Adrenal gland (tissue), 19 donors: ENCODE measurements at places on chromosomes 4 and X. TPM values are rescaled to one million over a fixed set of nuclear protein-coding genes. Genes with fewer than 3 reads are reported as not detected.
A peak's percentile ranks its signal among the peaks of the same experiment; 100 is the strongest.

GRCh38 chr4:7861440-7861881 lies 78.2 kb downstream of the AFAP1 start:
- DNase-seq: no peak
- H3K27me3 ChIP-seq: no peaks in the 10 kb centered on the region
- H3K27ac ChIP-seq: no peak overlapping the region

GRCh38 chrX:154540897-154541535 lies 5.6 kb downstream of the G6PD start:
- H3K36me3 ChIP-seq: no peaks in the 10 kb centered on the region
- H3K27ac ChIP-seq: peak overlapping the region; percentile 89
- no peaks in the 10 kb centered on the region for H3K27me3 ChIP-seq
- no peak overlapping the region for H3K4me3 ChIP-seq
- peaks cover 24% of the 10 kb centered on the region for H3K4me1 ChIP-seq
- peak; percentile 59 for DNase-seq

Gene SPATA18
- total RNA-seq: 8.5 TPM

DNA sequence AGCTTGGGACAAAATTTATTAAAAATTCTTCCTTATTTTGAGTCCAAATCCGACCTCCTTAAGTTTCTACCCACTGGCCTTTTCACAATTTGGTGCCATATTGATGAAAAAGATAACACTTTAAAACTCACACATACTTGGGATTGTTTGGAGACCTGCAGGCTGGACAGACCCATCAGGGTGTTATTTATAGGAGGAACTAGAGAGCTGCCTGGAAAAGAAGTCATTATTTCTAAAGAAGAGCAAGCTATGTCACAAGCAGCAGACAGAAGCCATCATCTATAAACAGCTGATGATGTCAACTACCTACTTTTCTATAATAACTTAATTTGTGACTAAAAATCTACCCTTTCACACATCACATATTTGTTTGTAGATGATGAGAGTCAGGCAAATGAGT lies 56.2 kb downstream of the COX18 start:
- no peak for DNase-seq
- no peak overlapping the region for H3K4me3 ChIP-seq
- no peak overlapping the region for H3K27ac ChIP-seq
- no peaks in the 10 kb centered on the region for H3K4me1 ChIP-seq
- no peaks in the 10 kb centered on the region for H3K27me3 ChIP-seq

GRCh38 chr4:8820178-8821102 lies 51.2 kb downstream of the HMX1 start:
- no peak for DNase-seq
- no peak overlapping the region for H3K4me3 ChIP-seq
- no peaks in the 10 kb centered on the region for H3K27me3 ChIP-seq
- no peaks in the 10 kb centered on the region for H3K36me3 ChIP-seq

Gene CLDN2
- 1.7 TPM for total RNA-seq

- DNase-seq: no peak
- no peaks in the 10 kb centered on the region for H3K27me3 ChIP-seq
- no peak overlapping the region for H3K4me3 ChIP-seq
- H3K36me3 ChIP-seq: no peaks in the 10 kb centered on the region
Observed at GRCh38 chrX:102846544-102847236, 90.4 kb upstream of the RAB40AL start.

Gene RAB33A
- total RNA-seq: 0.86 TPM

Gene DUSP9
- total RNA-seq: not detected

DNA sequence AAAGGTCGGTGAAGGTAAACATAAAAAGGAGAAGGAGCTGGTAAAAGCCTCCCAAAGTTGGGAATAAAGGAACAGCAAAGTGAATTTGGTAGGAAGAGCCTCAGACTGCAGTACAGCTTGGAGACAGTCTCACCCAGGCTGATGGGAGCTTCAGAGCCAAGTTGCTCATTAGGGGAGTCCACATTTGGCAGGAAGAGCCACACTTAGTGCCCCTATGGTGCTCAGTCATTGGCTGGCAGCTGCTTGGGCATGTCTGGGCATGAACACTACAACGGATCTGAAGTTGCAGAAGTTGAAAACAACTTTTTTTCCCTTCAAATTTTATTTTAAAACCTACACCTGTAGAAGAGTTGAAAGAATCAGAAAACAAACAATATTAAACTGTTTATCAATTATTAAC lies 2497.3 kb downstream of the ARAP2 start:
- no peaks in the 10 kb centered on the region for H3K36me3 ChIP-seq
- no peak for DNase-seq
- no peak overlapping the region for H3K4me3 ChIP-seq

Gene ZAR1
- not detected for total RNA-seq

GRCh38 chr4:80237992-80238391 lies 28.5 kb upstream of the FGF5 start:
- no peaks in the 10 kb centered on the region for H3K4me1 ChIP-seq
- H3K4me3 ChIP-seq: no peak overlapping the region
- DNase-seq: no peak
- peaks cover 16% of the 10 kb centered on the region for H3K27me3 ChIP-seq
- no peak overlapping the region for H3K27ac ChIP-seq

Gene CLGN
- total RNA-seq: 0.31 TPM

GRCh38 chr4:102036016-102036415 lies 245.5 kb downstream of the BANK1 start:
- DNase-seq: no peak
- no peak overlapping the region for H3K27ac ChIP-seq
- peaks cover 7% of the 10 kb centered on the region for H3K4me1 ChIP-seq
- H3K4me3 ChIP-seq: no peak overlapping the region

DNA sequence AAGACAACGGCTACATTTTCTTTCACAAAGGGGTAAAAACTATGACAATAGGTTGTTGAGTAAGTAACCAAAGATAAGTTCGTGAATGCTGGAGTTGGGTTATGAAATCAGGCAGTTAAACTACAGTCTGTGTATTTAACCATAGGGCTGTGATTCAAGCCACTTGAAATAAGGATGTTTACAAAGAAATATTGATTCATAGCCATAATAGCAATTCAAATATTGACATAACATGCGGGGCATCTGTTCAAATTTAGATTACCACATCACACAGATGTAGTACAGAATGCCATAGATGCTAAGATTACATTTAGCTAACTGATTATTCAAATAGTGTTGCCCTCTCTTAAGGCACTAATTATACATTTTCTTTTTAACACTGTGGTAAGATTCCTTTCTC lies 364.1 kb downstream of the FSTL5 start:
- no peak for DNase-seq
- H3K4me3 ChIP-seq: no peak overlapping the region
- no peak overlapping the region for H3K27ac ChIP-seq
- no peaks in the 10 kb centered on the region for H3K27me3 ChIP-seq
- no peaks in the 10 kb centered on the region for H3K36me3 ChIP-seq
- H3K4me1 ChIP-seq: no peaks in the 10 kb centered on the region

Gene NCAPG
- 0.95 TPM for total RNA-seq

DNA sequence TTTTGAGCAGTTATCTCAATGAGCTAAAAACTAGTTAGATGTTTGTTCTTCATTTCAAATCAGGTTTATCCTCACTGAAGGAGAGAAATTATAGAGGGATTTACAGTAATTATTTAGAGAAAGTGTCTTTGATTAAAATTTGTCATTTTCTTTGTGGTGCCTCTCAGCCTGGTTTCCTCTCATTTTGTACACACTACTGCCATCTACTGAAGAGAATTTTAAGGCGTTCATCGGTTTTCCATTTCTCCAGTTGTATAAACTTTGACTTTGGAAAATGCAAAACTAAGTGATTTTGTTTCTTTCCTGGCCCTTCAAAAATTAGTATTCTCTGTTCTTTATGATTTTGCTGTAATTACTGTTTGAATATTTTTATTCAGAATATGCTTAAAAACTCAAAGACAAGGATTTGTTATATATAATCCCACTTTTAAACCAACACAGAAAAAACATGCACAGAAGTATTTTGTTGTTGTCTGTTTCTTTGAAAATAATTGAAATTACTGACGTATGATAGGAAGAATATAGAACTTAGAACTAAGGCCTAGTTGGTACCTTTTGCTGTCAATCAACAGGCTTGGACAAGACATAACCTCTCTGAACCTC lies 34.4 kb upstream of the ANXA3 start:
- no peak overlapping the region for H3K4me3 ChIP-seq
- H3K27ac ChIP-seq: no peak overlapping the region
- no peaks in the 10 kb centered on the region for H3K36me3 ChIP-seq
- H3K4me1 ChIP-seq: no peaks in the 10 kb centered on the region
- DNase-seq: no peak

Gene SSX4B
- not detected for total RNA-seq

DNA sequence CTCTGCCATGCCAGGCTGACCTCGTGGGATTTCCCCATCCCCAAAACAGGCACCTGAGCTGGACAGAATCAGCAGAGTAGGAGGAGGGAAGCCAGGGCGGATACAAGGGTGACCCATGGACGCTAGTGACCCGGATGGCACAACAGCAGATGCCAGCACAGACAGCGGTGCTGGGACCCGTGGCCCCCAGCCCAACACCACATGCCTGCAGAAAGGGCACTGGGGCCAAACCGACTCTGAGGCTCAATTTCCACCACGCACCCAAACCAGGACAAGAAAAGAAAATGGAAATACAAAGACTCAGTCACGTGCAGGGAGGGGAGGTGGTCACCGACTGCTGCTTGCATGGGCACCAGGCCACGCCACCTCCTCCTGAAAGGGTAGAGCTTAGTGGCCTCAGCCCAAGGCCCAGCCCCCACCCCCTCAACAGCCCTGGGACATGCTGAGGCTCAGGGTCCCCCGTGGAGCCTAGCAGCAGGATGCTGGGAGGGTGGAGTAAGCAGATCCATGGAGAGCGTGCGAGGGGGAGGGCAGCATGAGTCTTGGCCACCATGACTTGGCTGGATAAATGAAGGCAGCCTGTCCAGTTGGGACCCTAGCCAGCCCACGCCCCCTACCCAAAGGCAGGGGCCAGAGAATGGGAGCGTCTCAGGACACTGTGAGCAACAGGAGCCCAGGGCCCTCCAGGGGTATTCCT lies 47.7 kb downstream of the C4orf50 start:
- H3K4me1 ChIP-seq: no peaks in the 10 kb centered on the region
- peaks cover 6% of the 10 kb centered on the region for H3K27me3 ChIP-seq
- no peak overlapping the region for H3K4me3 ChIP-seq
- H3K27ac ChIP-seq: no peak overlapping the region

DNA sequence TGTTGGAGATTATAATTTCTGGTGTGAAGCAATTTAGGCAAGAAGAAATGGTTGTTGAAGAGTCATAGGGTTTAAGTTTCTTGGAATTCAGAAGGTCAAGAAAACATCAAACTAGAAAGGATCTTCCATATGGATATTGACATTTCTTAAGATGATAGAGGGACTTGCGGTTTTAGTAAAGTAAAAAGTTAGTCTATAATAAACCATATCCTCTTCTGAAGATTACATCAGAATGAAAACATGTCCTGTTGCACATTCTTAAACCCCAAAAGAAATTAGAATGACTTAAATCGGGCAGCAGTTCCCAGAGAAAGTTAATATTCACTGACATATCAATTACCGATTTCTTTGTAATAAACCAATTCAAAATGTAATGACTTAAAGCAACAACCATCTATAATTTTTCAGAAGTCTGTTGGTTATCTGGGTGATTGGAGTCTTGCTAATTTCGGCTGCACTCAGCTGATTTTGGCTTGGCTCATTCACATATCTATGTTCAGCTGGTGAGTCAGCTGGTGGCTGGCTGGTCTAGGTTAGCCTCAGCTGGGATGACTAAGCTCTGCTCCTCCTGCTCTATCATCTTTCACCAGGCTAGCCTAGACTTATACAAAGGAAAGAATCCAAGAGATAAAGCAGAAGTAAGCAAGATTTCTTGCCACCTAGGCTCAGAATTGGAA lies 24.4 kb upstream of the DYNLT3 start:
- no peak overlapping the region for H3K4me3 ChIP-seq
- DNase-seq: peak; percentile 35
- H3K4me1 ChIP-seq: no peaks in the 10 kb centered on the region
- no peaks in the 10 kb centered on the region for H3K27me3 ChIP-seq

Gene SPANXC
- not detected for total RNA-seq

- H3K36me3 ChIP-seq: no peaks in the 10 kb centered on the region
- H3K27me3 ChIP-seq: no peaks in the 10 kb centered on the region
- DNase-seq: no peak
- H3K4me1 ChIP-seq: no peaks in the 10 kb centered on the region
- H3K27ac ChIP-seq: no peak overlapping the region
Observed at GRCh38 chr4:24956091-24956490, 43.2 kb upstream of the CCDC149 start.

Gene CPLX1
- 10.5 TPM for total RNA-seq

Gene MGARP
- 130 TPM for total RNA-seq

DNA sequence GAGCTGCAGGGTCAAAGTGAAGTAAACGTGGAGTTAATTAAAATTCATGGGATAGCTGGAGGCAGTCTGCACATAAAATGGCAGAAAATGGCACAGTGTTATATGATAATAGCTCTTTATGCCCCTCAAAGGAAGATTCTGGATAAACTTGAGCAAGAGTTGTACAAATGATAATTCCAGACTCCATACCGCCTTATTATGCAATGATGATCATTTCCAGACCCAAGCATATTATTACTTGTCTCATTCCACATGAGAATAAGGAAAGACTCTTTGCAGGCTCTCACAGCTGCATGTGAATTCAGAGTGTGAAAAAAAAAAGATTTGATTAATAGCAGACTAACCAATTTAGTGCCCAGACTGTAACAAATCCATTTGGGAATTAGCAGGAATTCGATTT lies 105.4 kb downstream of the STK32B start:
- no peaks in the 10 kb centered on the region for H3K36me3 ChIP-seq
- H3K27me3 ChIP-seq: no peaks in the 10 kb centered on the region
- no peaks in the 10 kb centered on the region for H3K4me1 ChIP-seq
- H3K27ac ChIP-seq: no peak overlapping the region

- H3K27me3 ChIP-seq: no peaks in the 10 kb centered on the region
- H3K4me1 ChIP-seq: no peaks in the 10 kb centered on the region
- no peak overlapping the region for H3K4me3 ChIP-seq
- H3K27ac ChIP-seq: no peak overlapping the region
- DNase-seq: no peak
- H3K36me3 ChIP-seq: no peaks in the 10 kb centered on the region
Observed at GRCh38 chr4:17635056-17635455, 20.6 kb downstream of the MED28 start.

Gene HS6ST2
- 0.55 TPM for total RNA-seq

GRCh38 chr4:139749338-139749737 lies 83.7 kb downstream of the MGST2 start:
- no peak overlapping the region for H3K4me3 ChIP-seq
- DNase-seq: no peak
- no peak overlapping the region for H3K27ac ChIP-seq
- H3K36me3 ChIP-seq: no peaks in the 10 kb centered on the region

Gene NKX6-1
- total RNA-seq: 0.06 TPM

- H3K4me3 ChIP-seq: no peak overlapping the region
- H3K36me3 ChIP-seq: no peaks in the 10 kb centered on the region
- H3K27ac ChIP-seq: no peak overlapping the region
- DNase-seq: no peak
Observed at GRCh38 chrX:28312965-28313364, 274.3 kb upstream of the IL1RAPL1 start.

- H3K27ac ChIP-seq: peak overlapping the region; percentile 66
- no peaks in the 10 kb centered on the region for H3K27me3 ChIP-seq
- DNase-seq: no peak
Observed at GRCh38 chrX:154457491-154458115, 478 bp upstream of the PLXNA3 start.

GRCh38 chrX:101958139-101958538 lies 26.3 kb upstream of the ZMAT1 start:
- peaks cover 15% of the 10 kb centered on the region for H3K27me3 ChIP-seq
- no peak for DNase-seq
- H3K4me3 ChIP-seq: no peak overlapping the region
- H3K36me3 ChIP-seq: no peaks in the 10 kb centered on the region
- H3K4me1 ChIP-seq: no peaks in the 10 kb centered on the region
